ENCODE measurements at places on chromosomes 7 and 10. TPM values are rescaled to one million over a fixed set of nuclear protein-coding genes. Genes with fewer than 3 reads are reported as not detected.

GRCh38 chr10:13831711-13832141 lies 245.0 kb downstream of the PRPF18 start:
- no peak for DNase-seq

DNA sequence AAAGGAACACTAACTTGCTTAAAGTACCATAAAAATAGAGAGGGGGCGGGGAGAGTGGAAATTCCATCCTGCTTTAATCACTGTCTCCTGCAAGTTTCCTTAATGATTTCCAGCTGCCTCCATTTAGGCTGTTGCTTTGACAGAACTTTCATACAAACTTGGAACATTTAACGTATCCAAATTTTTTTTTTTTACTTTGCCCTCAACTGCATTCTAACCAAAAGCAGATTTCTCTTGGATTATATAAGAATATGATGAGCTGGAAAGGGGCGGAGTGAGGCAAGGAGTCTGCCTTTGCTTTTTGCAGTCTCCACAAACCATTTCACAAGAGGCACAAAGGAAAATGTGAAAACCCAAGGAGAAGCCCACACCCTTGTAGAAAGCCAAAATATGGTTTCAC lies 46.6 kb upstream of the COL1A2 start:
- no peak for DNase-seq

DNA sequence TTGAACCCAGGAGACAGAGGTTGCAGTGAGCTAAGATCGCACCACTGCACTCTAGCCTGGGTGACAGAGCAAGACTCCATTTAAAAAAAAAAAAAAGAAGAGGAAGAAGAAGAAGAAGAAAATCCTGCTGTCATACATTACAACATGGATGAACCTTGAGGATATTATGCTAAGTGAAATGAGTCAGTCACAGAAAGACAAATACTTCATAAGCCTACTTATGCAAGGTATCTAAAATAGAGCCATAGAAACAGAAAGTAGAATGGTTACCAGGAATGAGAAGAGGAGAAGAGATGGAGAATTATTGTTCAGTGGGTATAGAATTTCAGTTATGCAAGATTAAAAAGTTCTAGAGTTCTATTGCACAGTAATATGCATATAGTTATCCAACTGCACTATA lies 466.5 kb downstream of the PLXNA4 start:
- DNase-seq: no peak

DNA sequence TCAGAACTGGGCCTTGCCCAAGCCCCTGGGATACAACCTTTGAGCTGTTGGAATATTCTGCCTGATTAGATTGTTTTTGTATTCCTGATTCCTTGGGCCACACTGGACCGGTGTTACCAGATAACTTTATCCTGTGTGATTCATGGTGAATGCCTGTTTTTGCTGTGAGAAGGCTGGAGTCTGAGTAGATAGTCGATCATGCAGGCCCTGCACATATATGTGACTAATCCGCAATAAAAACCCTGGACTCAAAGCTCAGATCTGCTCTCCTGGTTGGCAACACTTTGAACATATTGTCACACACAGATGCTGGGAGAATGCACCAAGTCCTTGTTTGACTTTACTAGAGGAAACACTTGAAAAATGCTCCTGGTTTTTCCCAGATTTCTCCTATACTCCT lies 183.9 kb upstream of the MBL2 start:
- no peak for DNase-seq

DNA sequence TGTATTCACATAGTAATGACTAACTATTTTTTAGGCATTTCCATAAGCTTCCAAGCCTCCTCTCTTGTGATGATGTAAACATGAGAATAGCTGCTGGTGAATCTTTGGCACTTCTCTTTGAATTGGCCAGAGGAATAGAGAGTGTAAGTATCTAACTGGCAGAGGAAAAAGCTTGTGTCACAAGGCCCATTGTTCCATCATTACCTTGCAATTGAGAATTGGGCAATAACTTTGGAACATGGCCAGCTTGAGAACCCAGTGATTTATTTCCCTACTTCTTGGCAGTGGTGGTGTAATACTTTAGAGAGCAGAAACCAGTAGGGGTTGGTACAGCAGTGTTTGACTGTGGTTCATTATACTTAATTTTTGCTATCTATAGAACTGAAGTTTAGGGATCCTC lies 12.0 kb downstream of the IFRD1 start:
- no peak for DNase-seq

- no peak for DNase-seq
Measured at GRCh38 chr7:87287738-87288341, 57.6 kb upstream of the CROT start.

TAS2R4 gene
- polyA plus RNA-seq: not detected

RBM48 gene
- 28.3 TPM for polyA plus RNA-seq

VSTM2A gene
- polyA plus RNA-seq: not detected

CDHR1 gene
- polyA plus RNA-seq: 1.4 TPM

ANKIB1 gene
- 7.8 TPM for polyA plus RNA-seq
